Activated CD4-positive, alpha-beta T cell treated with anti-CD3 and anti-CD28 coated beads for 24 hours (primary cell): ENCODE measurements at places on chromosomes 6 and 20.

- no peak for DNase-seq
Observed at GRCh38 chr6:126923807-126924206, 194.7 kb upstream of the RSPO3 start.

DNA sequence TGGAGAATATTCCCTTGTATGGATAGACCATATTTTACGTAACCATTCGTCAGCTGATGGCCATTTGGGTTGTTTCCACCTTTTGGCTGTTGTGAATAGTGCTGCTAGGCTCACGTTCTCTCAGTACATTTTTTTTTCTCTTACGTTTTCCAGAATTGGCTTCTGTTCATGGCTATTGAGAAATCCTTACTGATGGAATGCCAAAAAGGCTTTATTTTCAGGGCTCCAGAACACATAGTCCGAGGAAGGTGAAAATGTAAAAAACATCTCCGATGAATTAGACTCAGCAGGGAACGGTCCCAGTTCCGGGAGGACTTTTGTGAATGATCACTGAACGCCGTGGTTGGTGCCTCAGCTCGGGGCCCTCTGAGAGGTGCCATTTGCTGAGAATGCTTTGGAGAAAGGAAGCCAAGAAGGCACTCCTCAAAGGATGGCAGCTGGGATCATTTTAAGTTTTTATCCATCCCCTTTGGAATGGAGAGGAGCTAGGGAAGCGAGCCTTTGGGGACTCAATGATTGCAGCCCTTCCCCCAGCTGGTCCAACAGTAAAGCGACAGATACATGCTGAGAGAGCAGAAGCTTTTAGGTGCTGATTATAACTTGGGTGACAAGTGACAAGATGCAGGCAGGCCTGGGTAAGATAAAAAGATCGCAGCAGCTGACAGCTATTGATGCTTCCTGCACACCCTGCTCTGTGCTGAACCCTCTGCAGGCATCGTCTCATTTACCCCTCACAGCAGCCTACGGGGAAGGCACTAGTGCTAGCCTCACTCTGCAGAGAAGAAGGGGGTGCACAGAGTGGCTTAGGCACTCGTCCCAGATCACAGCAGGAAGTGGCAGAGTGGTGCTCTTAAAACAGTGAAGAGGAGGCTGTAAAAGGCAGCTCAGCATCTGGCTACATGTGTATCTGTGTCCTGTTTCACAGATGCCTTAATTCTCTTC, 133.4 kb upstream of the KCNG1 start:
- no peak for DNase-seq

GRCh38 chr6:98716341-98716740, 118.0 kb upstream of the POU3F2 start:
- no peak for DNase-seq

DNA sequence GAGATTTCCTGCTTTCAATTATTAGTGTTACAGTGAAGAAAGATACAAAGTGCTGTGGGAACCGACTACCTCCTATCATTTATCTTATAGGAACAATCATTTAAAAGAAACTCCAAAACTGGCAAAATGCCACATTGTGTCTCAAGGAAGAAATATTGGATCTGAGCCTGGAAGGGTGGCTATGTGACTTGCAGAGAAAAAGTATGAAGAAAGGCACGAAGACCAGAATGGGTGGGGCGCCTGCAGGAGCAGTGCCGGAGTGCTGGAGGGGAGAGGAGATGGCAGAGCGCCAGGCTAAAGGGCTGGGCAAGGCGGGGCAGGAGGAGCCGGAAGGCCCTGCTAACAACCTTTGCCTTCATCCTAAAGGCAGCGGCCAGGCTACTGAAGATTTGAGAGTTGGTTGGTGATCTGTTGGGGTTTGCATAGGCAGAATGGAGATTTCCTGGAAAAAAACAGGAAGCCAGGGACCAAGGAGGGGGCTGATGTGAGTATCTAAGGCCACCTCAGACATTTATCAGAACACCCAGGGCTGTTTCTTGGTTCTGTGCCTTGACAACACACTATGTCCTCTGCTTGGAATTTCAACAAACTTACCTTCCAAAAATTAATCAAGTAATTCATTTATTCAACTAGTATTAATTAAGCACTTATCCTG, 125.6 kb downstream of the MAFB start:
- DNase-seq = no peak

DNA sequence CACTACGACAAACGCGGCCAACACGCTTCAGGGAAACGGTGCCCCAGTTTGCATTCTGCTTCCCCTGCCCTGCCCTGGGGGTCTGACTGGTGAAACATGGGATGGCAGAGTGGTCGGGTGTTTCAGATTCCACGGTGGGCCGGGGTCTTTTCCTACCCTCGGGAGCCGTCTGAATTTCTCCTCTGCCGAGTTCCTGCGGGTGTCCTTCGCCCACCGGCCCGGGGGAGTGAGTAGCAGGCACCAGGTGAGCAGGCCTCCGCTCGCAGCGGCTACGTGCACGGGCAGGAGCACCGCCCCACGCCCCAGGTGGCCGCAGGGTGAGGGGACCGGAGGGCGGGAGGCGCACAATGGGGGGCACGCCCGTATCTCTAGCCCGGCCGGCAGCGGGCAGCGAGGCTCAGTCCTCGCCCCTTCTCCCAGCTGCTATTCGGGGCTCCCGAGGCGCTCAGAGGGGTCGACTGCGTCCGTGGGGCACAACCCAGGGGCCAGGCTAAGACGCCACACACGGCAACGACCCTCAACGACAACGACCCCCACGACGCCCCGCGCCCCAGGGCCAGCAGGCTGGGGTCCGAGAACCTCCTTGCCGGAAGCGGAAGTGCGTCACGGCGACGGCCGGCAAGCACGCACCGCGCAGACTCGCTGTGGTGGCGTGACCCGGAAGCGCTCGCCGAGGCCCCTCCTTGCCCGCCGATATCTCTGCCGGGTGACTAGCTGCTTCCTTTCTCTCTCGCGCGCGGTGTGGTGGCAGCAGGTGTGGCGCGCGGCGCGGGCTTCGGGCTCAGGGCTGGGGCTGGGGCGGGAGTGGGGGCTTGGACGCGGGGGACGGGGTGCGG, at the start of gene RPS21:
Gene RPS21, plus strand, starts transcription at position 721 of the 836 bp plus-strand sequence. CDS start 236 bp downstream, outside the sequence.
- peak; percentile 89 for DNase-seq

DNA sequence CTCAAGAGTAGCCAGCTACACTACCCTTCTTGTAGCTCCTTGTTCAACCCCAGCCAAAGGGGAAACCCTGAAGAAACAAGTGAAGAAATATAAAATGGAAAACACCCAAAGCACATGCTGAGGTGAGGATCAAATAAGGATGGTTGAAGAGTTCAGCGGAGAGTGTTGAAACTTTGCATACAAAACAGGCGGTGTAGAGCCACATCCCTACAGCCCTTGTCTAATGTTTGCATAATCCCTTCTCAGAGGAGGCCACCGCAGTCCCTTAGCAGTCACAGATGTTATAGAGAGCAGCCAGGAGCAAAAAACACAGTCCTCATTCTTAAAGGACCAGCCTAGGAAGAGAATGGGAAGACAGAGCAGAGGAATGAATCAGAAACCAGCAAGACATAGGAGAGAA, 350.7 kb upstream of the SASH1 start:
- DNase-seq = no peak

- DNase-seq = no peak
Observed at GRCh38 chr20:24797745-24798655, 151.1 kb upstream of the CST7 start.
